Fibroblast of villous mesenchyme (primary cell): ENCODE measurements at places on chromosomes 4 and X.

DNA sequence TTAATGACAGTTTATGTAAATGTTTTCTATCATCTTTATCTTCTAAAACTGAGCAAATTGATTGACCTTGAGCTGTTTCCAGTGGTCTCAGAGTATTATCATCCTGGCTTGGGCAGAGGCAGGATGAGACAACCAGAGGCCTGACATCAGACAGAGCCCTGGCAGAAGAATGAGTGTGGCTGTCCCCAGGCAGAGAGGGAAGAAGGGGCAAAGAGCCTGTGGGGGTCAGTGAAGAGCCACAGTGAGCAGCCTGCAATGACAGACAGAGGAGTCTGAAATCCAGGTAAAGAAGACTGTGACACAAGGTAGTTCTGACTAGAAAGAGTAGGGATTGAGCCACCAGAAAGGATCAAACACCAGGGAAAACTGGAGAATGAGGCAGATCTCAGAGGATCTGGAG is 182.4 kb upstream of the ARSJ start:
- no peak for DNase-seq

DNA sequence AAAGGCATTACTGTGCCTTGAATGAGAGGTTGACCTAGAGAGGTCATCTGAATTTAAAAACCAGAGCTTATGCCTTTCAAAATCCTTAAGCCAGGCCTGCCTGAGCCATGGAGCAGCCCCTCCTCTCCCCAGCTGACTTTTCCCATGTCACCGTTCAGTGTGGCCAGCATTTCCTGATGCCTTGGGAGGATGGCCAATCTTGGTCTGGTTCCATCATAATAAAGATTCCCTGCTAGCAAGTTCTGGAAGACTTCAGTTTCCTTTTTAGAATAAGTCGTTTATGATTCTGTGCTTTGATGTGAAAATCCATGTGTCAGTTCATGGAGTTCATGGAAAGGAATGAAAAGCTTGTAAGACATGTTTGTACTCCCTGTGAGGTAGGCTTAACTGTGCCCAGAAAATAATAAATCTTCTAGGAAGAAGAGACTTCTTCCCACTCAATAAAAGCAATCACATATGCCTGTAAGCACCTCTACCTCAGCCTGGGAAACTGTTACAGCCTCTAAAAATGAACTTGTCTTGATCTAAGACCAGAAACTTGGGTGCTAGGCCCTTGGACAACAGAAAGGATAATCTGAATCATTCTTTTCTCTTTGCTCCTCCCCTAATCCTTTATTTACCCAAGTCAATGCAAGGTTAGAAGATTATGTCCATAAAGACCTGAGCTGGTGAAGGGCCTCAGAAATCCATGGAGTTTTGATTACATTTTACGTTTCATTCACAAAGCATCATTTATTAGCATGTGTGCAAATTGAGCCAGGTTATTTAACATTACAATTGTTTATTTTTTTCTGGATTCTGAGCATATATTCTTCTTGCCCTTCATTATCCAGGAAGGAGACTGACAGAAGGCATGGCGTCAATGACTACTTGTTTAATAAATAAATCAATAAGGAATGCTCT is 84.0 kb upstream of the TBC1D9 start:
- peak; percentile 43 for DNase-seq

- DNase-seq = no peak
These were observed 36.4 kb downstream of the CCDC149 start for GRCh38 chr4:24876431-24876830.

- no peak for DNase-seq
These were observed 3.9 kb downstream of the PAGE3 start for GRCh38 chrX:55260806-55261205.

DNA sequence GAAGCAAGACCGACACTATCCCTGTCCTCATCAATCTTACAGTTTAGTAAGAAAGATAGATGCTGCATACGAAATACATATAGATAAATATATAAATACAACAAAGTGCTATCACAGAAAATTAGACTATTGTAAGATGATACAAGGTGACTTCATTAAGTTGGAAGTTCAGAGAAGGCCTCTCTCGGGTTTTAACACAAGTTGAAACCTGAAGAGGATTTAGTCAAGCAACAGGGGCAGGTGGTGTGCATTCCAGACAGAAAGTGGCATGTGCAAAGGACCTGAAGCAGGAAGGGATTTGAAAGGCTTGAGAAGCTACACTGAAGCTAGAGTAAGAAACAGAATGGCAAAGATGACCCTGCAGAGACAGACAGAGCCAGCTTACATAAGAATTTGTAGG is 36.5 kb downstream of the USP46 start:
- no peak for DNase-seq

GRCh38 chr4:94341481-94342370 is 910 bp downstream of the HPGDS start:
- DNase-seq = peak; percentile 10

GRCh38 chr4:96429657-96430056 is 589.8 kb downstream of the PDHA2 start:
- no peak for DNase-seq

DNA sequence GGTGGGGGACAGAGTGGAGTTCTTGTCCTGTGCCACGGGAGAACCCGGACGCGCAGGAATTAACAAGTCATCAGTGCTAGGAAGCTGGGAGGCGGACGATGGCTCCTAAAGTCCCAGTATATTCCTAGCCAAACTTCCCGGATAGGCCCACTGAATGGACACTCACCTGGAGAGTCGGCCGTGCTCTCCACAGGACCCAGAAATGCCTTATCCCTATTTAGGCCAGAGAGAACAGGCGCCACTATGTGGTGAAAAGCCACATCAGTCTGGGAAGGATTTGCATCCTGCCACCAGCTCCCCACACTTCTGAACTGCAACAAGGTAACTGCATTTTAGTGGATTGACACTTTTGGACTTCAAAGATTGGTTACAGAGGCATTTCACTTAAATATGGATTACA is 1.1 kb downstream of the CFAP299 start:
- no peak for DNase-seq

GRCh38 chr4:73055241-73055897 is 14.1 kb downstream of the COX18 start:
- DNase-seq = peak; percentile 6
